ENCODE measurements at places on chromosomes 2 and 18. TPM values are rescaled to one million over a fixed set of nuclear protein-coding genes. Genes with fewer than 3 reads are reported as not detected.
A peak's percentile ranks its signal among the peaks of the same experiment; 100 is the strongest.

Gene MAPK4
- polyA plus RNA-seq, result 10.7 TPM

DNA sequence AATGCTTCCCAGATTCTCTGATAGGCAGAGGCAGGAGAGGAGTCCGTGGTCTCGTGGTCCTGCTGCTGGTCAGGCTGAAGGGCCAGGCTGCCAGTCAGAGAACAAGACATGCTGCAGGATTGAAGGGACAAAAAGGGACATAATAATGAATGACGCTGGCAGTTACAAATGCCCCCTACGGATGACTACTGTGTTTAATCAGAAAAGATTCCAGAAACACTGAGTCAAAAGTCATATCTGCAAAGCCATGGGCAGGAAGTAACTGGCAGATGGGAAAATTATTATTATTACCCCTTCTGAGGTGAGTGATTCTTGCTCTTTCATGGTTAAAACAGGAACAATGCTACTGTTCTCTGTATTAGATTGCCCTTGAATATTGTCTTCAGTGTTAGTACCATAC lies 19.0 kb downstream of the LCT start:
- no peak for DNase-seq

GRCh38 chr2:43363120-43363519 lies 136.7 kb upstream of the ZFP36L2 start:
- DNase-seq, result no peak

GRCh38 chr2:185625604-185626003 lies 113.0 kb upstream of the FSIP2 start:
- no peak for DNase-seq

DNA sequence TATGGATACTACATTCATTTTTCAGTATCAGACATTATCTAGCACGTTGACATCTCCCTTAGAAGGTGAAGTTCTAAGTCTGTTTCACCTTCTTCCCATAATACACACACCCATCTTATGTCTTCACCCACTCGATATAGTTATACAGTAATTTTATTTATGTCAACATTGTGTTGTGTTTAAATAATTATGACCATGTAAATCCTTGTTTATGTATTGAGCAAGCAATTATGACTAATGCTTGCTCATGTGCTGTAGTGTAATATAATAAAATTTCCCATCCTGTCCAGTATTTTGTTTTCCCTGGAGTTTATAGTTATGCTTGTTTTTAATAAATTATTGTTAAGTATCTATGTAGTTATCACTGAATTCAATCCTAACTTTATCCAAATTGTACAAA lies 163.2 kb downstream of the MTX2 start:
- no peak for DNase-seq

GRCh38 chr2:150259746-150260145 lies 227.7 kb downstream of the RND3 start:
- DNase-seq, result no peak

DNA sequence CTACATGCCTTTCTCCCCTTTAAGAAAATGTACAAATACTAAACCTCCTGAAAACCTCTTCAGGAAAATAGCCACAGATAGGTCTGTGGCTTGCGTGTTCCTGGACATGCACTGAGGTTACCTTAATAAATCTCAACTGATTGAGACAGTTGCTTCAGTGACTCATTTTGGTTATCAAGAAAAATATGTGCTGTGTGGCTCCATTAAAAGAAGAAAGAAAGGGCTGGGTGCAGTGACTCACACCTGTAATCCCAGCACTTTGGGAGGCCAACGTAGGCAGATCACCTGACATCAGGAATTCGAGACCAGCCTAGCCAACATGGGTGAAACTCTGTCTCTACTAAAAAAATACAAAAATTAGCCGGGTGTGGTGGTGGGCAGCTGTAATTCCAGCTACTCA lies 27.1 kb downstream of the CREG2 start:
- DNase-seq, result no peak

GRCh38 chr2:84870306-84870705 lies 10.6 kb downstream of the TRABD2A start:
- DNase-seq, result no peak

GRCh38 chr18:76307293-76307690 lies 187.8 kb downstream of the ZNF516 start:
- peak; percentile 30 for DNase-seq

DNA sequence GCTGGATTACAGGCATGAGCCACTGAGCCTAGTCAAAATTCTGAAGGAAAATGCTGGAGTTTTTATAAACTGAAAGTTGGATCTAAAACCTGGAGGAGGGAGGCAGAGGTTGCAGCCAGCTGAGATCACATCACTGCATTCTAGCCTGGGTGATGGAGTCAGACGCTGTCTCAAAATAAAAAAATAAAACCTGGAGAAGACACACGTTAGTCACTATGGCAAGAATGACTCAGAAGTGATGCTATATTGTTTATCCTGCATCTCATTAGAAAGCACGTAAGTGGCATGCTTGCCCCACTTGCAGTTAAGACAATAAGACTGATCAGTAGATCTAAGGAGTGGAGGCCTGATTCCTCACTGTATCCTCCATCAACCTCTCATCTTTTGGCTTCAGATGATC lies 106.6 kb upstream of the STON1 start:
- DNase-seq, result no peak

Gene CDK15
- polyA plus RNA-seq, result 0.07 TPM

DNA sequence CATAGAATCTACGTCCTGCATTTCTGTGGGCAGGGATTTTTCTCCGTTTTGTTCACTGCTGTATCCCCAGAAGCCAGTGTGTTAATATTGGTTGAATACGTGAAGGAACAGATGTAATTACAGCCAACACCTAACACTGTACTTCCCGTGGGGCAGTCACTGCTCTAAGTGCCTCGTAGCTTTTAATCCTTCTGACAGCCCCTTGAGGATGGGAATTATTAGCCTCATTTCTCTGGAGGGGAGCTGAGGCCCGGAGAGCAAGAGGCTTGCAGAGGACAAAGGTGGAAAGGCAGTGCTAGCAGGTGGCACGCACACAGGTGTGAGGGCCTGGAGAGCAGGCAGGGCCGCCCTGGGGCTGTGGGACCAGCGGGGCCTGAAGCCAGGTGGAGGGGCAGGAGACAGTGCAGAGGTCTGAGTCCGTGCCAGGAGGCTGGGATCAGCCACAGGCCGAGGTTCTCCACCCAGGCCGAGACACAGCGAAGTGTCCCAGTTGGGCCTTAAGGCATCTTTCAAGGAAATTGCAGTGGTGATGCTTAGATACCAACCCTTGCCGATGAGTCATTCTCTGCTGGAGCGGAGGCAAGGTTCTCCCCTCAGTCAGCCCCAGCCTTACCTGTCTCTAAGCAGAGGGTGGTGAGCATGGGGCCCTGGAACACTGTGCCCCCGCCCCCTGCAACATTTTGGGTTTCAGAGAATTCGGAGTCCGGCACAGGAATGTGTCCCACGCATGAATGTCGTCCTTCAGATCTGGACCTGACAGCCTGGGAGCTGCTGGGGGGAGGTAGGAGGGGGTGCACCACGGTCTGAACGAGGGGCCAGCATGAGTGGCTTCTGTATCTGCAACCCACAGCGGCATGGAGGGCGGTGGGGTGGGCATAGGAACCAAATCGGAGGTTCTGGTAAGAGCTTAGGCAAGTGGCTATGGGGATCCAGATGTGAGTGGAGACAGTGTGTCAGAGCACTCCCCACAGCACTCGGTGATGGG lies 122.6 kb downstream of the GBX2 start:
- DNase-seq, result no peak

DNA sequence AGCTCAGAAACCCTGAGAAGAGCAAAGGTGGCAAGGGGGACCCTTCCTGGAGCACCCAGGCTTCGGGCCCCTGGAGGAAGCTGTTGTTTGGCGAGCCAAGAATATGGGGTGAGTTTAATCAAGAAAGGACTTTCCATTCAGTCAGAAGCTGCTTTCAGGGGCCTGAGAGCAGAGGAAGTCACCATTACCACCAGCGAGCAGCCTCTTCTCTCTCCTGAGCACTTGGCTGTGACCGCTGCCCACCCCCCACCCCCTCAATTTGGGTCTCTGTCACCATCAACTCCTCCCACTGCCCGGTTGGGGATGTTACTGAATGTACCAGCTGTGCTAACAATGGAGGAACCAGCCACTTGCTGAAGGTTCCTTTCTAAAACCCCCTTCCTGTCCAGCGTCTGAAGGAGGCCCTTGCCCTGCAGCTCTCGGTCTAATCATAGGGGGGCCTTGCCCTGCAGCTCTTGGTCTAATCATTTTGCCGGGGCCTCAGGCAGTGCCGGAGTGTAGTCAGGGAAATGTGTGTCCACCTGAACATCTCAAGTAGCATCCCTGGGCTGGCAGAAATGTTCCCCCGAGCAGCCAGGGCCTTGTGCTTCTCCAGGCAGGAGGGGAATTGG lies 943 bp downstream of the INPP5D start:
- no peak for DNase-seq

Gene TUBA3E
- not detected for polyA plus RNA-seq

DNA sequence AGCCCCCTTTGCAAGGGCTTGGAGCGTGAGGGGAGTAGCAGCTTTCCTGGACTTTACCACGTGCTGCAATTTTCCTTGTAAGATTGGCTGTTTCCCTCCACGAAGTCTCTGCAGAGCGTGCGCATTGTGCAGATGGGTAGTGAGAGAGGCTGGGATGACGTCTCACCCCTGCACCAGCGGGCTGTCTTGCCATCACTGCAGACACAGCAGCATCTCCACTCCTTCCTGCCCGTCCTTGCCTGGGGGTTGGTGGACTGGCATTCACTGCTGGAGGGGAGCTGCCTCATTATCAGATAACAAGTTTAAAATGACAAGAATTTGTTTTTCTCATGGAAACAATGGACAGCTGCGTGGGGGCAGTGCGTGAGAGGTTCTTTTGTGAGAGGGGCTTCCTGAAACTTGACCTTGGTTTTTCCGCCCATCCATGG lies 45.3 kb upstream of the HS6ST1 start:
- DNase-seq, result no peak

GRCh38 chr18:26460449-26461091 lies 87.8 kb downstream of the KCTD1 start:
- DNase-seq, result peak; percentile 53

GRCh38 chr18:39872651-39873050 lies 2082.4 kb upstream of the PIK3C3 start:
- DNase-seq, result no peak

Gene STPG4
- polyA plus RNA-seq, result 0.06 TPM

DNA sequence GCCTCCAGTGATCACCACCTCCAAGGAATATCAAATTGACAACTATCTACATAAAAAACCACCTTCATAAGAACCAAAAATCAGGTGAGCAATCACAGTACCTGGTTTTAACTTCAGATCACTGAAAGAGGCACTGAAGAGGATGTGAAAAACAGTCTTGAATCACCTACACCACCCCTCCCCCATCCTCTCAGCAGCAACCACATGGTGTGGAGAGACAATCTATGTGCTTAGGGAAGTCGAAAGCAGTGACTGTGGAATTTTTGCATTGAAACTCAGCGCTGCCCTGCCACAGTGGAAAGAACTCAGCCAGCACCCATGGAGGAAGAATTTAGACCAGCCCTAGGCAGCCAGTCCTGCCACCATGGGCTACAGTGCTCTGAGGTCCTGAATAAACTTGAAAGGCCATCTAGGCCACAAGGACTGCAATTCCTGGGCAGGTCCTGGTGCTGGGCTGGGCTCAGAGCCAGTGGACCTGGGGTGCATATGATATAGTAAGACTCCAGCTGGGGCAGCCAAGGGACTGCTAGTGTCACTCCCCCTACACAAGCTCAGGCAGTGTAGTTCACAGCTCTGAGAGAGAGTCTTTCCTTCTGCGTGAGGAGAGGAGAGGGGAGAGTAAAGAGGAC lies 75.6 kb downstream of the ATL2 start:
- no peak for DNase-seq

- no peak for DNase-seq
Measured at GRCh38 chr2:224252631-224253030, 149.3 kb downstream of the FAM124B start.

DNA sequence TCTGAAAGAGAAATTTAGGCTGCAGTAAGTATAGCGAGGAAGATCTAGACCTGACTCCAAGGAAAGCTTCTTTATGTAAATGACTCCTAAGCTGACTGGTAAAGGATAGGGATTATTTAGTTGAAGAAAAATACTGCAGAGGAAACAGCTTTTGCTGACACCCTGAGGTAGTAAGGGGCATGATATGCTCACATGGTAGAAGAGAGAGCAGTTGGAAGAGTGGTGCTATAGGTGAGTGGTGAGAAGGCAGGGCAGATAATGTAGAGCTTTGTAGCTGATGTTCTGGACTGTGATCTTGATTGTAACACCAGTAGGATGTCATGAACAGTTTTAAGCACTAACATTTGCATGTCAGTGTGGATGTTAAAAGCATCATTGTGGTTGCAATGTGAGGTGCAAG lies 639.1 kb upstream of the SLC39A10 start:
- DNase-seq, result no peak

Gene MRO
- polyA plus RNA-seq, result 0.24 TPM

DNA sequence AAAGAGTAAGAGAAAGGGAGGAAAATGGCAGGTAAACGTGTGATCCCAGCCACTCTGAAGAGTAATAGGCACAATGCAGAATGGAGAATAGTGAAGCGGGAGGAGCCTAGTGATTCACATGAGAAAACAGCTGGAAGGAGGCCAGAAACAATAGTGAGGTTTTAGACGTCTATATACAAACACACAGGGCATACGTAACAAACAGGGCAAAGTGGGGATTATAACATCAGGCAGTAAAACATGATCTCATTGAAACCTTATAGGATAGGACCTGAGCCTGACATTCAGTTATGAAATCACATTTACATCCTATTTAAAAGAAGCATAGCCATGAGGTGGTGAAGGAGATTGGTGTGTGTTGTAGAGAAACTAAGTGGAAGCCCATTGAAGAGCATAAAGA lies 33.0 kb upstream of the GATA6 start:
- no peak for DNase-seq

Data from lung (tissue), 17 donors.